GM13976 (cell line): ENCODE measurements at places on chromosomes 5 and 9.

GRCh38 chr9:38157711-38158110, 88.7 kb upstream of the SHB start:
- DNase-seq, result no peak

DNA sequence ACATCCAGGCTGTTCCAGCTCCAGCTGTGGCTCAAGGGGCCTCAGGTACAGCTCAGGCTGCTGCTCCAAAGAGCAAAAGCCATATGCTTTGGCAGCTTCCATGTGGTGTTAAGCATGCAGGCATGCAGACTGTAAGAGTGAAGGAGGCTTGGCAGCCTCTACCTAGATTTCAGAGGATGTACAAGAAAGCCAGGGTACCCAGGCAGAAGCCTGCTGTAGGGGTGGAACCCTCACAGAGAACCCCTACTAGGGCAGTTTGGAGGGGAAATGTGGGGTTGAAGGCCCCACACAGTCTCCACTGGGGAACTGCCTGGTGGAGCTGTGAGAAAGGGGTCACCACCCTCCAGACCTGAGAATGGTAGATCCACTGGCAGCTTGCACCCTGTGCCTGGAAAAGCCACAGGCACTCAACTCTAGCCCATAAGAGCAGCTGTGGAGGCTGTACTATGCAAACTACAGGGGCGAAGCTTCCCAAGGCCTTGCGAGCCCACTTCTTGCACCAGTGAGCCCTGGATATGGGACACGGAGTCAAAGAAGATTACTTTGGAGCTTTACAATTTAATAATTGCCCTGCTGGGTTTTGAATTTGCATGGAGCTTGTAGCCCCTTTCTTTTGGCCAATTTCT, 14.3 kb upstream of the SLC22A5 start:
- DNase-seq, result no peak

DNA sequence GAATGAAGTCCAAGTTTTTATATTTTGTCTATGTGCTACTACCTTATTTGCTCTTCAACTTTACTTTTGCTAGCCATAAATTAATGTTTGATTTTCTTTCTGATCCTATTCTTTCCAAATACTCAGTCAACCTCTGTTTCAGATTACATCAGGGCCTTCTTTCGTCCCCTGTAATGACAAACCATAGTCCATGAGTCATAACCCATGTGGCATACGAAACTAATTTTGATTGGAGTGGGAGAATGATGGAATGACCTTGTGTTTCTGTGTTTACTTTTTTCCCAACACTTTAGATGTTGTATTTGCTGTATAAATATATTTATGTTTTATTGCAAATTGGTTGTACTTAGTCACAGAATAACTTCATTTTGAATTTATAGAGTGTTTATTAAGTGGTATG, 1043.1 kb downstream of the DTWD2 start:
- no peak for DNase-seq

GRCh38 chr5:140292212-140293036, 10.5 kb downstream of the PFDN1 start:
- no peak for DNase-seq

DNA sequence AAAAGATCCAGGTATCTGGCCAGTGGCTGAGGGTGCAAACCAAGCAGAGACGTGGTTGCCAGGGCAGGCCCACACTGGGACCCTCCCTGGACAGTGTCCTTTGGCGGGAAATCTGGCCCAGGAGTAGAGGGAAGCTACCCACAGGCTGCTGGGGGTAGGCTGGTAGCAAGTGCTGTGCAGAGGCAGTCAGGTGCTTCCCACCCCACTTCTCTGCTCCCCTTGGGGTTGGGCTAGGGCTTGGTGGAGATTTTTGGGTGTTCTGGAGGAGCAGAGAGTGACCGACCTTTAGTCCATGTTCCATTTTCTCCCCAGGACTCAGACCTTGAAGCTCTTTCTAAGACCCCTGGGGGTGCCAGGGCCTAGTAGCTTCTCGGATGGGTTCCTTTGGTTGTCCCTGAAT, 5.6 kb downstream of the PRDM12 start:
- DNase-seq, result no peak

DNA sequence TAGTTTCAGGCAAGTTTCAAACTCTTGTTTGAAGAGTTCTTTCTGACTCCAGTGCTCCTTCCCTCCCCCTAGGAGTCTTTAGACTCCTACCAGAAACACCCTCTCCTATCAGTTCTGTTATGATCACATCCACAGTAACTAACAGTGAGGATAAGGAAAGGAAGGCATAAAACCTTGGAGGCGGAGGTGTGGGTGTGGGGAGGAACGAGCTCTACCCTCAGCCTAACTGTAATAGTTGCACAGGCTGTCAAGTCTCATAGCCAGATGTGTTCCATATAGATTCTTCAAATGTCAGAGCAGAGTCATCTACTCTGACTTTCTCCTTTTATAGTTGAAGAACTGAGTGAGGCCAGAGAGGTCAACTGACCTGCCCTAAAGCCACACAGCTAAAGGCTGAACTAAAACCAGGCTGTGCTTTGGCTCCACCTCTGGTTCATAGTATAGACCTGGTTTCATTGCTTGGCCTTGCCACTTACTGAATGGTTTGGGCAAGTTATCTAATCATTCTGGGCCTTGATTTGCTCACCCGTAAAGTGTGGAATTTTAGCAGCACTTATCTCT, 34.4 kb upstream of the PIK3R1 start:
- DNase-seq, result no peak

- no peak for DNase-seq
These were observed 6.8 kb downstream of the GARIN3 start for GRCh38 chr5:157159209-157159751.
